CD4-positive, alpha-beta T cell treated with Interleukin-21 for 1 hour (primary cell): ENCODE measurements at places on chromosomes 2 and 18.
A peak's percentile ranks its signal among the peaks of the same experiment; 100 is the strongest.

- no peak for DNase-seq
Observed at GRCh38 chr2:65386344-65386743, 46.1 kb downstream of the SPRED2 start.

DNA sequence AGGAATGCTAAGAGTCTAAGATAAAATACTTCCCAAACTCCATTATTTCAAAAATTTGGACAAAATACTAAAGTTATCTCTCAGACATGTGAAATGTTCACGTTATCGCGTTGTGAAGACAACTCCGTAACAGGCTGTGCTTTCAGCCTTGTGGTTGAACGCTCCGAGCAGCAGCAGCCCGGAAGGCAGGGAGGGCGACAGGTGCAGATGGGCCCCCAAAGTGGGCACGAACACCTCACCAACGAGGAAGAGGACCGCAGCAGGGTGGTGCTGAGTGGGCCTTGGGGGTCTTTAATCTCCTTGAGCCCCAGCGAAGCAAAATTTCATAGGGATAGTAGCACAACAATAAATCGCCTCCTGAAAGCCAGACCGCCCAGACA, 1.0 kb upstream of the FAM110C start:
- DNase-seq = no peak

DNA sequence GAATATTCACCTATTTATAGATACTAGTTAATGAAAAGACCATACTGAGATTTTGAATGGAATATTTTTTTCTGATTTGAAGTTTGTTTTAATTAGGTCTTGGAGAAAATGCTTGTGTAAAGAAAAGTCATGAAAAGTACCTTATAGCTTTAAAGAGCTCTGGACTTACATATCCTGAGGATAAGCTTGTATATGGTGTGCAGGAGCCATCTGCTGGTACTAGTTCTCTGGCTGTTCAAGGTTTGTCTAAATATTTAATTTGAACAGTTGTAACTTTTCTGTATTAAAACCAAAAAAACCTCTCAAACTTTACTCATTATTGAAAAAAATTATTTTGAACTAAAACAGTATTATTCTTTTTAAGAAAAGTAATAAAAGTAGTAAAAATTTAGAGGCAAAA, 50.1 kb downstream of the UBR3 start:
- DNase-seq = peak; percentile 21

DNA sequence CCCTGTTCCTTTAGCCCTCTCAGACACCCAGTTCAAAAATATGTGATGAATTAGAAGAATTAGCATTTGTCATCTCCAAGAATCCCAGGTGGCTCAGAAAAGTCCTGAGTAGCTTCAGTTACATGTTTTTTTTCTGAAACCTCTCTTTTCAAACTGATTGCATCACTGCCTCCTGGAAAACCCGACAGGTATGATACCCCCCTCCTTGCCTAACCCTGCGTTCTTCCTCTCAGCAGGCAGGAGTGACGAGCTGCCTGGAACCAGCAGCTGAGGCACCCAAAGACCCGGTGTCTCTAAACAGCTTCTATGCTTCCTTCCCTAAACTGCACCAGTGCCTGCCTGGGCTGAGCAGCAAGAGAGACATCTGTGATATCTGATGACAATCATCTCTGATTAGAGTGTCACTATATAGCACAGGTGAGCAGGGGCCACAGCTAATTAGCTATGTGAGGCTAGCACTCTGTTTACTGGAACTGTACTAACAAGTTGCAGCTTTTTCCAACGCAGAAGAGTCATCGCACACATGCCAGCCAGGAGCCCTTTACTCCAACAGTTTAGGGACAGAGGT, 376.4 kb upstream of the ATP5MC3 start:
- no peak for DNase-seq

- no peak for DNase-seq
Observed at GRCh38 chr2:56008661-56009431, 85.3 kb upstream of the EFEMP1 start.

DNA sequence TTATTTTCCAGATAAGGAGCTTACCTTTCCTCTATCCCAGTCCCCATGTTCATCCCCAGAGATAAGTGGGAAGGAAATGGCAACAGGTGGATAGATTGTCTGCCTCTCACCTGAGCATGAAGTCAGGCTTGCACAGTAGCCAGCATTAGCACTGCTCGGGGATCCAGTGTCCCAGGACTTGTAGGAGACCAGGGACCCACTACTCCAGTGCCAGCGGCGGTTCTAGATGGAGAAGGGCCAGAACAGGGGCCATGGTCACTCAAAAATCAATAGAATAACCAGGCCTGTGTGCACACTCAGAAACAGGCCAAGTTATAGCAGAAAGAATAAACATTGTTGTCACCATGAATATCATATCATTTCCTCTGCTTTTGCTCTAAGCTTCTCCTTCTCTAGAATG, 2.4 kb downstream of the REG1B start:
- DNase-seq = no peak

DNA sequence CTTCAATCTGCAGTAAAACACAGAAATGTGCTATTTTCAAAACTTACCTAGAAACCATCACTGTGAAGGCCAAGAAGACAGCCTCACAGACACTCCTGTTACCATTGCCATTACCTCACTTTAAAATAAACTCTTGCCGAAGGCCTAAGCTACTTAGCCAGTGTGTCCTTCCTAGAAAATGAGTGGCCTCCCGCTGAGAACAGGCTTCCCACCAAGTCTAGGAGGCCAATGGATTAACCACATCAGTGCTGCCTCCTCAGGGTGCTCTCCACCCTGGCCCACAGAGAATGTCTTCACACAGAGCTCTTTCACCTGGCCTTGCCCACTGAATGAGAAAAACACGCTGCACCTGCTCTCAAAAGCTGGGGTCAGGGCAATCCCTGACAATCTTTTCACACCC, 47.5 kb downstream of the L3MBTL4 start:
- DNase-seq = no peak

- DNase-seq = no peak
Observed at GRCh38 chr2:218458598-218458997, 39.7 kb downstream of the VIL1 start.

GRCh38 chr2:61853847-61854563, at the start of gene FAM161A:
TSS of gene FAM161A (minus strand) at chr2:61854060. CDS start at chr2:61854041, 19 bp downstream.
- peak; percentile 81 for DNase-seq

GRCh38 chr18:67117804-67118203, 398.7 kb downstream of the DSEL start:
- DNase-seq = no peak

DNA sequence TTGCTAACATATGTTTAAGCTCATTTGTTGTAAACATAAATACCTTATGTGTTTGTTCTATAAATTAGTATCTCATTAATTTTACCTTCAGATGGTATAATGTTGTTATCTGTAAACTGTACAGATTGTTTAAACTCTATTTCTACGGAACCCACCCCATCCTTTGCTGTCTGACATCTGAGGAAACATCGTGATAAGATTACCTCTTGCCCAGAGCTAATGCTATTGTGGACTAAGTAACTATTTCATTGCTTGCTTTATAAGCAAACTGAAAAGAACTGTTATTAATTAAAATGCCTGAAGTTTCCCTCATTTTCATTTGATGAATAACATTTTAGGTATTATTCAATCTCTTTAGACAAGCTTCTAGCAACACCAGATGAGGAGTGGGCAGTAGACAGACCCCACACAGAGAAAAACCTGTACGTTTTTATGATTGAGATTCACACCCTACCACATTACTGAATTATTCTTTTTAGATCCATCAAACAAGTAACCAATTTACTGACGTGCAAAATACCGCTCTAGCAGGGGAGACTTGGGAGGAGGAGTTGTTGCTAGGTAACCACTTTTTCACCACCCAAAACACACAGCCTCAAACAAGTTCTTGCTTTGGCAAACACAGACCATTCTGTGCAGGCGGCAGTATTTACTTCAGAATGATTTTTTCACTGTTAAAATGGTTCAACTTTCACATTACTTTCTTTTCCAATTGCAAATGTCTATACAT, 1.9 kb upstream of the SYT4 start:
- DNase-seq = peak; percentile 1

DNA sequence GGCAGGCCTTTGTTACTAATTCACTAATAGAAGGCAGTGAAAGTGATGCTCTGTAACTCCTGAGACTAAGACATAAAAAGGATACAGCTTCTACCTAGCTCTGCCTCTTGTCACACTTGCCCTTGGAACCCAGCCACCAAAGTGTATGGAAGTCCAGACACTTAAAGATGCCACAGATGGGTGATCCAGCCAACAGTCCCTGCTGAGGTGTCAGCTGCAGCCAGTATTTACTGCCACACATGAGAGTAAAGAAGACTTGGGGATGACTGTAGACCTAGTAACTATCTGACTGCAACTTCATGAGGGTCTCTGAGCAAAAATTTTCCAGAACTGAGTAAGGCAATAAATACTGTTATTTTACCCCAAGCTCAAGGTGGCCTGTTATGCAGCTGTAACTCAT, 8.8 kb downstream of the IMMT start:
- no peak for DNase-seq

- peak; percentile 76 for DNase-seq
Observed at GRCh38 chr2:237512774-237513466, 25.9 kb downstream of the MLPH start.

- no peak for DNase-seq
Observed at GRCh38 chr2:174704642-174705041, 59.6 kb downstream of the CHRNA1 start.

DNA sequence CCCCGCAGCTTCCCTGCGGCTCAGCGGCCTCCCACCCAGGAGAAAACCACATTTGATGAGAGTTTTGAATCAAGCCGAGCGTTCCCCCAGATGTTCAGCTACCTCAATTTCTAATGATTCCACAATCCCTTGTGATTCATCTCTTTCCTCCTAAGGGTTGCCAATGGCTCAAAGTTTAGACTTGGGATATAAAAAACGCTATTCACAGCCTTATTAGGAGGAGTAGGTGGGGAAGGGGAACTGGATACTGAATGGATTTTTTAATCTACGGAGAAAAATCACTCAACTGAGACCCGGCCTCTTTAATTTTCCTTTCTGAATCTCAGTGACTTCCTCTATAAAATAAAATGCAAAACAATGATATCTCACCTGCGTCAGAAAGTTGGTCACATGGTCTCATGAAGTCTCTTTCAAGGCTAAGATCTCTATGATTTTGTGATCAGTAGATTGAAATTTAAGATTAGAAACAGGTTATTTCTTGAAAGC, 192.6 kb upstream of the TCF4 start:
- no peak for DNase-seq
